ENCODE measurements at places on chromosomes 16 and 17. TPM values are rescaled to one million over a fixed set of nuclear protein-coding genes. Genes with fewer than 3 reads are reported as not detected.

DNA sequence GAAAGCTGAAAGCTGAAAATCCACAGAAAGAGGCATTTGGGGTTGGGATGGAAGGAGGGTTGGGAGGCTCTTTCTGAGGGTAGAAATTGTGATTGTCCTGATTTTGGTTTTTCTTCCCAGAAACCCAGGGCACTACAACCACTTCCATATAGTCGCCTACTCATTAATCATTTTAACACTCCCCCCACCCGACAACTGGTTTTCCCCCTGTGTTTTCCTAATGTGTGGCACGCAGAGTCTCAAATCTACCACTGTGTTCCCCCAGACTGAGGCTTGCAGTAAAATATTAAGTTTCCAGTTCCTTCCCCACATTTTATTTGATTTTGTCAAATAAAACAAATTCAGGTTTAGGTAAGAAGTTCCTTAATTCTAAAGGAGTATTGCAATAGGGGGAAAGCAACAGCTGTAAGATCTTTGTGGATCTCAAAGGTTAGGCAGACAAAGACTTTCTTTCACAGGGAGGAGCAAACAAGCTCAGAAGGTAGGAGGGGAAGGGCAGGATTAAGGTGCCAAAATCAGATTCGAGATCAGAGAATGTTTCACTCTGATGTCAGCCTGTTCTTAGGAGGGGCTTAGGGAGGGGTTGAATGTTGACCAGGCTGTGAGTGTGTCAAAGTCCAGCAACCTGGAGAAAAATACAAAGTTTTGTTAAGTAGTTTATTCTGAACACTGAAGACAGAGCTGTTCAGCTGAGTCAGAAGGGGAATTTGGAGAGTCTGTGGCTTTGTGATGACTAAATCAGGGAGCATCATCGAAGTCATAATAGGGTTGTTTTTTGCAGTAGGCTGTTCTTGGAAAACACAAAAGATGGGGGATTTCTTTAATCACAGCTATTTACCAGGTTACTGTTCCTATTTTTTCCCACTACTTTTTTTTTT lies 3.6 kb downstream of the ZNF267 start:
- no peaks in the 10 kb centered on the region for H3K27me3 ChIP-seq
- peaks cover 49% of the 10 kb centered on the region for H3K36me3 ChIP-seq
- peak overlapping the region; percentile 99 for H3K4me3 ChIP-seq
- H3K27ac ChIP-seq = peak overlapping the region; percentile 100
- peaks cover 80% of the 10 kb centered on the region for H3K4me1 ChIP-seq

- peaks cover 34% of the 10 kb centered on the region for H3K27me3 ChIP-seq
- peak overlapping the region; percentile 80 for H3K4me3 ChIP-seq
- peak overlapping the region; percentile 9 for H3K27ac ChIP-seq
- DNase-seq = peak; percentile 40
- peaks cover 5% of the 10 kb centered on the region for H3K4me1 ChIP-seq
Observed at GRCh38 chr16:56199164-56199563, 7.9 kb downstream of the GNAO1 start.

DNA sequence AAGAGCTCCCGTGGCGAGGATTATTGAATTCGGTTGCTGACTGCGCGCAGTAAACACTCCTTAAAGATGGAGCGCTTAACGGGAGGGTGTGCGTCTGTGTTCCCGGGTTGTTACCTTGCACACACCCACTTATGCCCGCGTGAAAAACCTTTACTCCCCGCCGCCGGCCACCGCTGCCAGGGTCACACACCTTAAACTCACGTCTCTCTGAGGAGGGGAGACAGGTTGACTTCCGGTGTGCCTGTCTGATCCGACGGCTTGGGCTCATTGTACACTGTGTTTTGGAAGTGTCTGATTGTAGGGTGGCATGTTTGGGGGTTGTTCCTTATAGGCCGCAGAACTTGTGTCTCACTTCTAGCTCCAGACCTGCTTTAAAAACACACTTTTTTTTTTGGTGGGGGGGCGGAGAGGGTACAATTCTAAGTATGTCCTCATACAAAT lies 66.8 kb downstream of the KPNA2 start:
- H3K27me3 ChIP-seq = no peaks in the 10 kb centered on the region
- H3K4me3 ChIP-seq = peak overlapping the region; percentile 93
- no peaks in the 10 kb centered on the region for H3K36me3 ChIP-seq
- peaks cover 43% of the 10 kb centered on the region for H3K4me1 ChIP-seq
- peak overlapping the region; percentile 93 for H3K27ac ChIP-seq
- peak; percentile 29 for DNase-seq

DNA sequence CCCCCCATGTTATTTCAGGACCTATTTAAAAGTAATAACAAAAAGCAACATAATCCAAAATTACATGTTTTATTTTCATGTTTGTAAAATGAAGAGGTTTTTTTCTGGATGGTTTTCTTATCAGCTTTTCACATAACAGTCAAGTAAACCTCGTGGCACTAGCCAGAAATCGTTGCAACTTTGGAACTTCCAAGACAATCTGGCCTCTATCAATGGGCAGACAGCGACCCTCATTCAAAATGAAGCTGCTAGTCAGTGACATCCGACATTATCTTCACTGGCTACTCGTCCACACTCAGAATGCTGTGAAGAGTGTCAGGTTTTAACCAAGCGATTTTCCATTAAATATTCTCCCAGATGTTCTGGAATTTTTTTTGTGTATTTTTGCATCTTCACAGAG lies 22.7 kb downstream of the ZNF652 start:
- peak overlapping the region; percentile 38 for H3K27ac ChIP-seq
- peak overlapping the region; percentile 20 for H3K4me3 ChIP-seq
- peaks cover 11% of the 10 kb centered on the region for H3K27me3 ChIP-seq
- DNase-seq = no peak
- H3K36me3 ChIP-seq = no peaks in the 10 kb centered on the region
- peaks cover 65% of the 10 kb centered on the region for H3K4me1 ChIP-seq

GRCh38 chr16:31213877-31214707 lies at the start of gene TRIM72:
Gene TRIM72 (plus strand): TSS chr16:31214119. CDS start chr16:31214739, 620 bp downstream.
- DNase-seq = no peak
- H3K27me3 ChIP-seq = peaks cover 53% of the 10 kb centered on the region
- peaks cover 31% of the 10 kb centered on the region for H3K4me1 ChIP-seq
- no peak within 1 kb of the TSS for H3K27ac ChIP-seq
- no peaks in the 10 kb centered on the region for H3K36me3 ChIP-seq
- peak within 1 kb of the TSS; percentile 36 for H3K4me3 ChIP-seq

DNA sequence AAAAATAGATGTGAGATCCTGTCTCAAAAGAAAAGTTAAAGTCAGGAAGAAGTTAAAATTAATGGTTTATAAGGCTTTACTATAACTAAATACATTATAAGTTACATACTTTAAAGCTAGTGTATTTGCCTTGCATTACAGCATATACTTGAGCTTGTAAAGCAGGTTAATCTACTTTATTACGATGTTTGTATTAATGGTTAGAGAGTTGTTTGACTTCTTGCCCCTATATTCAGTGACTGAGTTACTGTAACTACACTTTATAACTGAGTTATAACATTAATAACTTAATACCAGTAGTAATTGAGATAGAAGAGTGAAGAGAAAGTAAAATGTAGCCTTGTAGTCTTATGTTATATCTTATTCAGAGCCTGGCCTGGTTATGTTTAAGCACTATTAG lies 22.9 kb downstream of the CLTC start:
- no peak for DNase-seq
- H3K27me3 ChIP-seq = no peaks in the 10 kb centered on the region
- peaks cover 32% of the 10 kb centered on the region for H3K36me3 ChIP-seq
- no peak overlapping the region for H3K4me3 ChIP-seq
- H3K4me1 ChIP-seq = peaks cover 29% of the 10 kb centered on the region
- H3K27ac ChIP-seq = peak overlapping the region; percentile 90

DNA sequence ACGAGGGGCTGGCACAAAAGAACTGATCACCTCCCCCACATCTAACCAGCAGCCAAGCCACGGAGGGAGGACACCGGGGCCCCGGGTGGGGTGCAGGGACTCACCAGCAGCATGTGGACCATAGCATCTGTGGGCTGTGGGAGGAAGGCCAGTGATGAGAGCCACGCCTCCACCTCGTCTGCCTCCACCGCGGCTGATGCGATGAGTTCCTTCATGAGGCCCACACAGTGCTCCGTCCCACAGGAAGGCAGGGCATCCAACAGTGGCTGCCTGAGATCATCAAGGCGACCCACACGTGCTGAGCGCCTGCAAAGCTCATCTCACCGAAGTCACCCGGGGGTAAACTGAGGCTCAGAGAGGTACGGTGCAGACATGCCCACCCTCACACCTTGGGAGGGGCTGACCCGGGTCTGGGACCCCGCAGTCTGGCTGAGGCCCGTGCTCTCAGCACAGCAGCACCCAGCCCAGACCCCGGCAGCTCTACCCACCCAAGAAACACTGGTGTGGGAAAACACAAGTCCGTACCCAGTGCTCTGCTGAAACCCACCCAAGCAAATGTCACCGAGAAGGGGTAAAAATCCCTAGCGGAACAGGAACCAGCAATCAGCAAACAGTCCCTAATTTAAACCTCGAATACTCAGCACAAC lies 85.9 kb downstream of the LITAF start:
- no peaks in the 10 kb centered on the region for H3K36me3 ChIP-seq
- H3K27ac ChIP-seq = no peak overlapping the region
- H3K27me3 ChIP-seq = no peaks in the 10 kb centered on the region
- peaks cover 22% of the 10 kb centered on the region for H3K4me1 ChIP-seq

GRCh38 chr16:86252596-86252995 lies 257.7 kb upstream of the FOXF1 start:
- H3K36me3 ChIP-seq = peaks cover 2% of the 10 kb centered on the region
- no peak overlapping the region for H3K27ac ChIP-seq
- no peaks in the 10 kb centered on the region for H3K27me3 ChIP-seq

TNFSF12 gene
- 25.5 TPM for total RNA-seq

CIBAR2 gene
- total RNA-seq = not detected

NRN1L gene
- total RNA-seq = 0.60 TPM

All from activated T-cell treated with anti-CD3 and anti-CD28 coated beads, Interleukin-2, amount 50 U/mL, for 72 hours (primary cell).